NCI-H2081 (cell line): ENCODE measurements at places on chromosomes 5 and 9.

DNA sequence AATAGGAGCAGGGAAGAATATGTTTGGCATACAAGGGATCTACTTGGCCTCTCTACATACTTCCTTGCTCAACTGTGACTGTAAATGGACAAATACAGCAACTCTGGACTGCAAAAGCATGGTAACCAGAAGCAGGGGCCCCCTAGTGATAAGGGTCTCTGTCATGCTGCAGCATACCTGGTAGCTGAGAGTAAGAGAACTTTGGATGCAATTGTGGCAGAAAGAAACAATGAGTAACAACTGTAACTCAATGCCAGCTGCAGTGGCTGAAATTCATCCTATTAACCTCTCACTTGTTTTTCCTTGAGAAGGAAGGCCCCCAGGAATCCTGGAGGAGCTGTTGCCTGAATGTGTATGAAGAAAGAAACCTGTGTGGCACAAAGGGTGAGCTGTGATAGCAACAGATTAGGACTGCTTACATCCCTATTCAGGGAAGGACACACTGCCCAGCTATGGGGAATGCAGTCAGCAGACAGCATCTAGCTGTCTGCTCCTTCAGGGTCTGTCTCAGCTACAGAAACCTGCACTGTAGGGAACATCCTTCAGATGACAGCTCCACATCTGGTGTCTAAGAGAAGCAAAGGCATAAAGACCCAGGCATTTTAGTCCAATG lies 468.1 kb upstream of the ACTBL2 start:
- DNase-seq: no peak

DNA sequence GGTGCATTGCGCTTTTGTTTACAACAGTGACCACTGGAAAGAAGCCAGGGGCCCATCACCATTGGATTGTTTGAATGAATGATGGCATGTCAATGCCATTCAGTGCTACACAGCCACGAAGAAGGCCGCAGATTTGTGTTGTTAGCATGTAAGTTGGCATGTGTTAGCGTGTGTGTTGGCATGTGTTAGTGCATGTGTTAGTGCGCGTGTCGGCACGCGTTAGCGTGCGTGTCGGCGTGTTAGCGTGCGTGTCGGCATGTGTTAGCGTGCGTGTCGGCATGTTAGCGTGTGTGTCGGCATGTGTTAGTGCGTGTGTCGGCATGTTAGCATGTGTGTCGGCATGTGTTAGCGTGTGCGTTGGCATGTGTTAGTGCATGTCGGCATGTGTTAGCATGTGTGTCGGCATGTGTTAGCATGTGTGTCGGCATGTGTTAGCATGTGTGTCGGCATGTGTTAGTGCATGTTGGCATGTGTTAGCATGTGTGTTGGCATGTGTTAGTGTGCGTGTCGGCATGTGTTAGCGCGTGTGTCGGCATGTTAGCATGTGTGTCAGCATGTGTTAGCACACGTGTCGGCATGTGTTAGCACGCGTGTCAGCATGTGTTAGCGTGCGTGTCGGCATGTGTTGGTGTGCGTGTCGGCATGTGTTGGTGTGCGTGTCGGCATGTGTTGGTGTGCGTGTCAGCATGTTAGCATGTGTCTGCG lies 15.3 kb upstream of the ANKRD33B start:
- DNase-seq: no peak

GRCh38 chr5:150404535-150404934 lies 8.2 kb downstream of the CD74 start:
- DNase-seq: no peak

- no peak for DNase-seq
Measured at GRCh38 chr5:174444479-174445188, 279.7 kb upstream of the MSX2 start.

- DNase-seq: peak; percentile 48
Measured at GRCh38 chr9:121201045-121201737, 478 bp downstream of the RAB14 start.

DNA sequence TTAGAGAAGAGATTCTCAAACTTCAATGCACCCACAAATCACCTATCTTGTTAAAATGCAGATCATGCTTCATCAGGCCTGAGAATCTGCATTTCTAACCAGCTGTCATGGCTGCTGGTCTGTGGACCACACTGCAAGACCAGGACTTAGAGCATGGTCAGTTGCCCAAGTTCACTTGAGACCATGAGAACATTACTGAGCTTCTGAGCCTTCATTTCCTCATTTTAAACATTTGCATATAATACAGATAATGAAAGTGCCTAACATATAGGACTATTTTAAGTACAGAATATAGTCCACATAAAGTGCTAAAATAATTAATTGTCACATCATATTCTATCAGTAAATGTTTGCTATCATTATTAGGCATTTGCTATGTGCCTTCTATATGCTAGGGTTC lies 260.8 kb upstream of the TNC start:
- no peak for DNase-seq

DNA sequence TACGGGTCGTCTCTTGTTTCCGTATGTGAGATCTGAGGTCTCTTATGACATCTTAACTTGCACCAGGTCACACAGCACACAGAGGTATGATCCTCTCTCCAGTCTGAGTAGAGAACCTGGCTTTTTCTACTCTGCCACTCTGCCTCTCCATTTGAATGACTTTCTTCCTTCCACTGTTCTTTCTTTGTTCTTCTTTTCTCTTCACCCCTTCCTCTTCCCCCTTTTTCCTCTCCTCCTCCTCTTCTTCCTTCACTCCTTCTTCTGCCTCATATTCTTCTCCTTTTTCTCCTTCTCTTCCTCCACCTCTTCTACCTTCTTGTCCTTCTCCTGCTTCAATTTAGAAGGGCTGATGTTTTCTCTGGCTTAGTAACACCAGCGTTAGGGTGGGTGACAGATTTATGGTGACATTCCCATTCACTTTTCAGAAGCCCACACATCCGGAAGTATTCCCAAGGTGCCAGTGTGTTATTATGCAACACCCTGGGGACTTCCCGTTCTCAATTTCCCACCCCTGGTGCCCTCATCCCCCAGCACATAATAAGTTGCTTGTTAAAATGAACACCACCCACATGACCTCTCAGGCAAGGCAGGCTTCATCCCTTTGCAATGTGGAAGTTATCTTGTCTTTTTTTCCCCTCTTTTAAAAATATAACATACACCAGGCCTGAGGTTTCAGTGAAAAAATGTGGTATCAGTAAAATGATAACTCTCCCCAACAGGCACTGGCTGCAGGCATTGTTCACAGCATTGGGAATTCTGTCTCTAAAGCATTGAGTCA lies 122.0 kb downstream of the PAPPA start:
- DNase-seq: peak; percentile 16

GRCh38 chr9:135267191-135267809 lies 179.8 kb downstream of the OLFM1 start:
- no peak for DNase-seq

DNA sequence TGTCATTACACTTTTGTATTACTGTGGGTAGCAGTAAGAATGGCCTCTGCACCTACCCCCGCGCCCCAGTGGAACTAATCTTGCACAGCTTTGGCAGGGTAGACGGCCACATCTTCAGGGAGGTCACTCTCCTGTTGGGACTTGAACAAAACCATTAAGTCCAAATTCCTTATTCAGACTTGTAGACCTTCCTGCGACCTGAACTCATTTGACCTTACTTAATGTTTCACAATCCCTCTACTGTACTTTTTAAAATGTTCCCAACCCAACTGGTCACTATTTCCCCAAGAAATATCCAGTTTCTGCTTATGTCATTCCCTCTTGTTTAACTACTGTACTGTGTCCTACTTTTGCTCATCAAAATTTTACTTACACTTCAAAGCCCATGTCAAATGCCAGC lies 5.3 kb upstream of the FAM120AOS start:
- no peak for DNase-seq

DNA sequence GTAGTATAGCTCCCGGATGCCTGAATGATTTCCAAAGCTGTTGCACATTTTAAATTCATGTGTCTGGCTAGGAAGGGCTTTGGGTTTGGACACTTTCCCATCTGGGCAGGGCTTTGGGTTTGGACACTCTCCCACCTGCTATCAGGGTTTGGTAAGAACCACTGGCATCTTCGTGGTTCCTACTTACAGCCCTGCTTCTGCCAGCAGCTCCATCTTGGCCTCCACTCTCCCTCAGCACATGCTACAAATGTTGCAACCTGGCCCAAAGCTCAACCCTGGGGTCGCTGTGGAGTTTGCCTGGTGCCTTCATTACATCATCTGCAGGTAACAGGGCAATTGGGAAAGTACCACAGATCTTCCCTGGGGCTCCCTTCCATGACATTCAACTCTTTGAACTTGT lies 3.5 kb downstream of the TMCO6 start:
- DNase-seq: no peak

- no peak for DNase-seq
Measured at GRCh38 chr5:143398451-143399237, 4.8 kb downstream of the NR3C1 start.

- DNase-seq: no peak
Measured at GRCh38 chr9:125183054-125183453, 6.5 kb downstream of the PPP6C start.

GRCh38 chr9:94801234-94801633 lies 74.7 kb downstream of the AOPEP start:
- DNase-seq: no peak

DNA sequence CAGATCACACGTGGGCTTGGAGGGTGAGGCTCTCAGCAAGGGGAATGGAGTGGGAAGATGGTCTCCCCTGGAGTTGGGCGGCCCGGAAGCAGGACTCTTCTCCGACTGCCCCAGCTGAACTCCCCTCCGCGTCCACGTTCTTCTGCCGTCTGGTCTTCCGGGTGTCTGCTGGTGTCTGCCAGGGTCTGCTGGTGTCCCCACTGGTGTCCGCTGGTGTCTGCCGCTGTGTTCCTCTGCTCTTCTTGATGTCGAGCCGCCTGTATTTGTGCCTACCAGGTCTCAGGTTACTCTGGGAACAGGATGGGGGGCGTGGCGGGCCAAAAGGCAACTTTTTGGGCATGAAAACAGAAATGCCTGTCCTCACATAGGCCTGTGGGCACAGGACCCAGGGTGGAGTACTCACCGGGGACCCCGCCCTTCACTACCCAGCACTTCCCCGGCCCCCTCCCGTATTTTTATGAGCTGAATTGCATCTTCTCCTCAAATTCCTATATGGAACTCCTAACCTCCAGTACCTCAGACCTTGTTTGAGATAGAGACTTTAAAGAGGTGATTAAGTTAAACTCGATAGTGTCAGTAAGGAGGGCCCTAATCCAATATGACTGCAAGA lies 675.4 kb downstream of the SEMA5A start:
- no peak for DNase-seq

GRCh38 chr5:42454216-42454995 lies 31.2 kb downstream of the GHR start:
- DNase-seq: no peak

DNA sequence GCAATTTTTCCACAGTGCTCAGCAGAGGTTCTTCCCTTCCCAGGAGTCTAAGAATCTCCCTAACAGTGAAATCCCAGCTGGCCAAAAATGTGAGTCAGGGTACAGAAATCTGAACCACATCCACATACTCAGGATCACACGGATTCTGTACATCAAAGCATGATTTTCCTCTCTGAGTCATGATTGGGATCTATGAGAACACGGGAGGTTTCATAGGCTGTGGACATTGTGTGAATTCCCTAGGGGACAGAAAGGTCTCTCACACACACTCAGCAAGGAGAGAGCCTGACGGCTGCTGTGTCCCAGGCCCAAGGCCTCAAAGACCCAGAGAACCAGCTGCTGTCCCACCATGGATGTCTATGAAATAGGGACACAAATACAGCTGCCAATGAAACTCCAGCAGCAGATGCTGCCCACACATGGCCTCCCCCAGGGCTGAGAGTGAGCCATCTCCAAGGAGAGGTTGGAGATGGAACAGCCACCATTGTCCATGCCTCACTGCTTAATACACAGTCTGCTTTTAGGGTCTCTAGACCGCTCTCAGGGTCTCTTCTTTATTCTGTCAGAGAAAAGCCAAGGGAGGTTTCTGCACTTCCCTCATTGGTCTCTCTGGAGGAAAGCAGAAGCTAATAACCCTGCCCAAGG lies 102.7 kb downstream of the ADAMTS12 start:
- DNase-seq: no peak

DNA sequence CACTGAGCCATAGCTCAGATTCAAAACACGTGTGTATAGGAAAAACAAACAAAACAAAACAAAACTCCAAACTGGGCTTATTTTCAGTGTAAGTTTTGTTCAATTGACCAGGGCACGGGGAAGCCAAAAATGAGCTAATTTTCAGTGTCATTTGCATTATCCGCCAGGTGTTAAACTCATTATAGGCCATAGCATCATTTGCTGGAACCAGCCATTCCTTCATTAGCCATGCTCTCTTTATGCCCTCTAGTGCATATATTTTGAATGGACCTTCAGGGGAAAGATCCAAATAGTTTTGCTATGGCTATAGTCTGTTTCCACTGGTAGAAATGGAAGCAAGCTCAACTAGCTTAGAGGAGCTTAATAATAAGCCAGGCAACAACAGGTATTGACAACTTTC lies 1205.2 kb upstream of the DMAC1 start:
- DNase-seq: no peak

- DNase-seq: no peak
Measured at GRCh38 chr5:151014680-151015343, 5.6 kb upstream of the GPX3 start.

GRCh38 chr9:96858018-96858573 lies 3.8 kb upstream of the ZNF782 start:
- DNase-seq: no peak

GRCh38 chr5:160173-160510 lies 31.2 kb upstream of the LRRC14B start:
- no peak for DNase-seq

GRCh38 chr9:6845880-6846279 lies 88.1 kb downstream of the KDM4C start:
- no peak for DNase-seq

- DNase-seq: no peak
Measured at GRCh38 chr5:16617274-16617968, 624 bp upstream of the RETREG1 start.

- DNase-seq: no peak
Measured at GRCh38 chr5:117160391-117160790, 585.8 kb upstream of the SEMA6A start.

- DNase-seq: no peak
Measured at GRCh38 chr9:98085944-98086343, 29.4 kb downstream of the NANS start.

GRCh38 chr5:59562756-59563389 lies 330.7 kb downstream of the PDE4D start:
- peak; percentile 45 for DNase-seq

DNA sequence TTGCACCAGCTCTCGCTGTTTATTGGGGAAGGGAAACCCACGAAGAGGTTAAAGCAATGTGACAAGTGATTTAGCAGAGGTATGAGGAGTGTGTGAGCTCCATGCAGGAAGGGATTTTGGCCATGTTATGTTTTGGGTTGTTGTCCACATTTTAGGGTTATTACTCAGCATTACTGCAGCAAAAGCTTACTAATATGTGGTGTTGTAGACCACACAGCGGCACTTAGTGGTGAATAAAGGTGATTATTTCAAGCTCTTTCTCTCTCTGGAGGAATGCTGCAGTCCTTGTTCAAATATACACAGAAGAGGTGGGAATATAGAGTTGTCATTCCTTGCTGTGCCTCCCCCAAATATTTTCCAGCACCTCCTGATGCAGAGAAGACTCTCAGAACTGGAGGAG lies 29.7 kb upstream of the AKNA start:
- no peak for DNase-seq

- DNase-seq: no peak
Measured at GRCh38 chr5:134445856-134446818, 34.5 kb upstream of the CDKN2AIPNL start.

GRCh38 chr5:1474183-1474839 lies 29.1 kb upstream of the SLC6A3 start:
- DNase-seq: no peak
